ENCODE measurements at places on chromosomes 13 and 19.

DNA sequence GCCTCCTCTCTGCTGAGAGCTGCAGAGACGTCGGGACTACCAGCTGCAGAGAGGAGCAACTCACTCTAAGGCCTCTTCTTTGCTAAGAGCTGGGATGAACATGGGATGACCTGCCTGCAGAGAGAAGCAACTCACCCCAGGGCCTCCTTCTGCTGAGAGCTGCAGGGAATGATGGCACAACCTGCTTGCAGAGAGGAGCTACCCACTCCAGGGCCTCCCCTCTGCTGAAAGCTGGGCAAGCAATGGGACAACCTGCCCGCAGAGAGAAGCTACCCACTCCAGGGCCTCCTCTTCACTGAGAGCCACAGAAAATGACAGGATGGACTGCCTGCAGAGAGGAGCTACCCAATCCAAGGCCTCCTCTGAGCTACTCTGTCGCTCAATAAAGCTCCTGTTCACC is 6.9 kb upstream of the MLLT1 start:
- no peak for DNase-seq

- DNase-seq: no peak
Measured at GRCh38 chr13:70088926-70089325, 18.7 kb upstream of the ATXN8OS start.

DNA sequence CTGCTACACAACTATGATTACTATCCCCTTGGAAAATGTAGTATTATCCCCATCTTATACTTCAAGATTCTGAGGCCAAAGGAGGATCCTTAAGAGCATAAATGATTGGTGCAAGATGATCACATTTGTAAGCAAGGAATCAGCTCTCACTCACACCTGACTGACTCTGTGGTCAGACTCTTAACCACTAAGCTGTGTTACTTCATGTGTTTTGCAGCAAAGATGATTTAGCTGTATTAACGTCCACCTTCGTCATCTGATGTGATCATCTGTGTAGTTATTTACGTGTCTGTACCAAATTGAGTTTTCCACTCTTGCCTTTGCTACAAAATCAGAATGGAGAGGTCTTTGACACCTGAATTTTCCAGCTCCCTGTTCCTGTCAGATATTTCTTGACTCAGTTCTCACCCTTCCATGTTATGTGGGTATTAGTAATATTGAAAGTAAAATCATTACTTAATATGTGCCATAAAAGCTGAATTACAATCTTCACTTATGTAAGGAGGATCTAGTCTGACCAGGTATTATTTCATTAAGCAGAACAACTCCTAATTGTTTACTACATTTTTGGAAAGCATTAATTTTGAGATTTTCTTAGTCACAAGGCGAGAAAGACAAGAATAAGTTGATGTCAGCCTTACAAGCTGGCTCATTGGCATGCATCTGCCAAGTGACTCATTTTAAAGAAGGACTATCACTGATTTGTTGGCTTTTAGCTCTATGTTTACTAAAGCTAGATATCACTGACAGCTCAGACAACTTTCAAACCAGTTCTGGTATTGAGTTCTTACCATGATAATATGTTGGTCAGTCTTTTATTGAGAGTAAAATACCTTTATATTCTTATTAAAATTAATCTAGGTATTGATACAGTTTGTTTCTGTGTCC is 1279.8 kb upstream of the PCDH9 start:
- DNase-seq: no peak

GRCh38 chr13:41462427-41462826 is 5.1 kb downstream of the RGCC start:
- DNase-seq: no peak

DNA sequence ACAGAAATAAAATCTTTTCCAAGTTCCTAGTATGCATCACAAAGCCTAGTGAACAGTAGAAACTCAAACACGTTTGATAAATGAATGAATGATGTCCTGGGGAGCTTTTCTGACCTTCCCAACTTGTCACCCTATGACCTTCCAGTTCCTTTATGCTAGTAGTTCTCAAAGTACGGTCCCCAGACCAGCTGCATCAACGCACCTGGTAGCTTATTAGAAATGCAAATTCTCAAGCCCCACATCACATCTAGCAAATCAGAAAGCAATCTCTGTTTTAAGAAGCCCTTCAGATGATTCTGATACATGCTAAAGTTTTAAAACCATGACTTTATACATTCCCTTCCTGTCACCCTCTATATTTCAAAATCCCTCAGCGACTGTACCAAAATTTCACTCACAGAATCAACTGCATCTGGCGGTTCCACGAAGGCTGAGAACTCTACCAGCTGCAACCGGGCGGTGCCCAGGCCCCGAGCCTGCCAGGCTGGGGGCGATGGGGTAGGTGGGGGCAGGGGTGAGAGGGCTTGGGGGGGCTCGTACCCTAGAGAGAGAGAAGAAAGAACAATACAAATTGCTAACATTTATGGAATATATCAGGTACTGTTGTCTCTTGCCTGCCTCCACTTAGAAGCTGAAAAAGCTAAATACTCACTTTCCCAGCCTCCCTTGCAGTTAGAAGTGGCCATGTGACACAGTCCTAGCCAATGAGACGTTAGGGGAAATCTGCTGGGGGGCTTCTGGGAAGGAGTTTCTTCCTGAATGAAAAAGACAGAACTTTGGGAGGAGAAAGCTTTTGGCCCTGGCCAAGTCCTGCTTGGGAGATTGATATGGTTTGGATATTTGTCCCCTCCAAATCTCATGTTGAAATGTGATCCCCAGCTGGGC is 13.3 kb downstream of the CD37 start:
- no peak for DNase-seq

- no peak for DNase-seq
Measured at GRCh38 chr13:41492432-41493260, 35.3 kb downstream of the RGCC start.
